ENCODE measurements at places on chromosomes 12 and 14.
A peak's percentile ranks its signal among the peaks of the same experiment; 100 is the strongest.

DNA sequence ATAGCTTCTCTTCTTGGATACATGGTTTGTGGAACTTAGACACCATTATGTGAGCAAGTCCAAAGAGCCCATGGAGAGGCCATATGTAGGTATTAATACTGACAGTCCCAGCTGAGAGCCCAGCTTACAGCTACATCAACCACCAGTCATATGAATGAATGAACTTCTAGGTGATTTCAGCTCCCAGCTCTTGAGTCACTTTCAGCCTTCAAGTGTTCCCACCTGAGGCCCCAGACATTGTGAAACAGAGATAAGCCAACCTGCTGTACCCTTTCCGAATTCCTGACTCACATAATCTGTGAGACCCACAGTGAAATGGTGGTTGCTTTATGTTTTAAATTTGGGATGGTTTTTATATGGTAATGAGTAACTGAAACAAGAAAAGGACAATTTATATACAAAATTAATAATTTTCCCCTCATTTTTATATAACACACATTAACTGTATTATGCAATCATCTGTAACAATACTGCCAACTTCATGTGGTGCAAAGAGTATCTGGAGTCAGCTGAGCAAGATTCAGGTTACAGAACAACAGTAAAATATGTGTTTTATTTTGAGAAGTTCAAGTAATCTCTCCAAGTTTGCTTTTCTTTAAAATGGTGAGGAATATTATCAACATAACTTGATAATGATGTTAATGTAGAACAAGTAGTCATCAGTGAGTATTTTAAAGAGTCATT is 27.7 kb upstream of the FBXO33 start:
- no peak for DNase-seq

DNA sequence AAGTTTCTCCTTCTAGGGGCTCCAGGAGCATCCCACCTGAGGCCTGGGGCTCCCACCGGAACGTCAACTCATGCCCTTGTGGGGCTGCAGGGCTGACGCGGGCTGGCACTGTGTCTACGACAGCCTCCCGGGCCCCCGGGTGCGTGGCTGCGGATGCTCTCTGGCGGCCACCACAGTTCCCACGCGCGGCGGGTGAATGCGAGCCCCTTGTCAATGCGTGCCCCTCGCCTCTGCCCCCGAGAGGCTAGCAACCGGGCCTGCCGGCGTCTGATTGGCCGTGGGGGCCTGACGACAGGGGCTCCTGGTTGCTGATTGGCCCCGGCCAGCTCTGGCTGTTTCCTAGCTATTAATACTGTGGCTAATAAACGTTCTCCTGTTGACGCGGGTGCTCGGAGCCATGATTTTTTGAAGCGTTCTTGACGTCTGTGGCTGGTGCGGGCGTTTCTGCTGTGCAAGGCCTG is 1.8 kb upstream of the MEG3 start:
- no peak for DNase-seq

GRCh38 chr14:100587086-100587762 is at the start of gene BEGAIN:
Gene BEGAIN, minus strand, starts transcription at chr14:100587417. Its CDS starts 127 bp downstream, at chr14:100587290.
- DNase-seq = no peak

GRCh38 chr14:63510538-63510937 is 32.6 kb downstream of the PPP2R5E start:
- no peak for DNase-seq

- no peak for DNase-seq
Measured at GRCh38 chr12:120814203-120814902, 88.7 kb downstream of the ACADS start.

GRCh38 chr14:50839048-50839447 is 8.1 kb upstream of the NIN start:
- no peak for DNase-seq

GRCh38 chr14:97477353-97477752 is 680.2 kb downstream of the VRK1 start:
- no peak for DNase-seq

- DNase-seq = no peak
Measured at GRCh38 chr14:78863143-78863542, 693.0 kb downstream of the NRXN3 start.

DNA sequence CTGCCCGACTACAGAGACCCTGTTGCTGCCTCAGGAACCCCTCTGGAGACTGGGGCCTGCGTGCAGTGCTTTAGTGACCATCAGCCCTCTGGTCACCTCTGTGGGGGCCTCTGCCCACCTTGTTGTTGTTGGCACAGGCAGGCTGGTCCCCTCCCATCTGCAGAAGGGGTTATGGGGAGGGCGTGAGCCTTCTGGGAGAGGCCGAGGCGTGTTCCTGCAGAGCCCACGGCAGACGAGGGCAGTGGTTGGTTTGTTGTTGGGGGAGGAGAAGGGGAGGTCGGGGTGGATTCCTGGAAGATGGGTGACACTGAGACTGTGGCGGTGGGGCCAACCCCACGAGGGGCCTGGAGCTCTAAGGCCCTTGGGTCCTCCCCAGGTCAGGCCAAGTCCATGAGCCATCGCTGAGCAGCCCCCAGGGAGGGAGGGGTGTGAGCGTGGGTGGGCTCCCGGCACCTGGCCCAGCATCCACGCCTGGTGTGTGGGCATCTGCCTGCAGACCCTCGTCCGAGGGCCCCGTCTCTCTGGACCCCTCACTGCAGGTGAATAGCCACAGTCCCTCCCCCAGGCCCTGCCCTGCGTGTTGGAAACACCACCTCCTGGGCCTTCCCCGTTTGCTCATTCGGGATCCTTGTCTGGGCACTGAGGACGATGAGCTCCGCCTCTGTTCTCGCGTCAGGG is 23.6 kb downstream of the FBRSL1 start:
- no peak for DNase-seq

- DNase-seq = peak; percentile 24
Measured at GRCh38 chr14:21860172-21860571, 186.6 kb upstream of the OR4E1 start.

DNA sequence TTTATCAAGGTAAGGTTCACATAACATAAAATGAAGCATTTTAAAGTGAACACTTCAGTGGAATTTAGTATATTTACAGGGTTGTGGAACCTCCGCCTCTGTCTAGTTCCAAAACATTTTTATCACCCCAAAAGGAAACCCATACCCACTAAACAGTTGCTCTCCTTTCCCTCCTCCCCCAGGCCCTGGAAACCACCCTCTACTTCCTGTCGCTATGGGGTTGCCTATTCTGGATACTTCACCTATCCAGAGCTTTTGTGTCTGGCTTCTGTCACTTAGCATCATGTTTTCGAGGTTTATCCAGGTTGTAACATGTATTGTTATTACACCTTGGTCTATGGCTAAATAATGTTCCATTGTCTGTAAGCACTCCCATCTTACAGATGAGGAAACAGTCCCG is 27.7 kb upstream of the ZFP36L1 start:
- no peak for DNase-seq

GRCh38 chr12:38847247-38847646 is 58.1 kb downstream of the CPNE8 start:
- no peak for DNase-seq

DNA sequence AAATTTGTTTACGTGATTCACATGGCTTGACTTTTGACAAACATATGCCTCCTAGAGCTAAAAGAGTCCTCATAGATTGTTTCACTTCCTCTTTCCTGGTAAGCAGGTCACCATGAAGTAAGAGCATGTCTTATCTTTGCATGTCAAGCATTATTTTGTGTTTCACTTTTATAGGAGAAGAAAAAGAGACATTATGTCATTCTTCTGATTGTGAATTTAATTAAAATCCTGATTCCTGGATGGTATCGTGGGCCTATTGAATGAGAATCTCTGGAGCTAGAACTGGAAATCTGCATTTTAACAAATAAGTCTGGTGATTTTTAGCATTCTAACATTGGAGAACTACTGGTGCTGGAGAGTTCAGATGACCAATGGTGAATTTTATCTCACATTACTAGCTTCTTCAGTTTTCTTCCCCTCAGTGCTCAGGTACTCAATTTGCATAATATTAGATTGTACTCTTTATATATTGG is 218.6 kb upstream of the ATP2B1 start:
- peak; percentile 29 for DNase-seq

DNA sequence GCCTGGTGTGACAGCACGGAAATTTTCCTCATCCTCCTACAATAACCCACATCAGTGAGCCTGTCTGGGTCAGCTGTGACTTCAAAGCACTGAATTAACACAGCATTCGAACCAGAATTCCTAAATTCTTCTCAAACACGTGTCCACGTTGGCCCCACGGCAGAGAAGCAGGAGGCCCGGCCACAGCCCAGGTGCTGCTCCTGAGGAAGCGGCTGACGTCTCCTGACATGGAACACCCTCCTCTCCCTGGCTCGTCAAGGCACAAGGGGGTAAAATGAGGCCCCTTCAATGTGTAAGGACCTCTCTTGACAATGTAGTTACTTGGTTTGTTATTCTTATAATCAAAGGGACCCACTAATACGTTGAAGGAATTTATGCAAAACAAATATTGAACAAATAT is 156.3 kb upstream of the GSC start:
- DNase-seq = no peak

GRCh38 chr12:57006809-57007475 is 596 bp upstream of the ZBTB39 start:
- peak; percentile 58 for DNase-seq
